ENCODE measurements at places on chromosomes 4 and X.

- DNase-seq, result no peak
These were observed 264.1 kb downstream of the GASK1B start for GRCh38 chr4:157908691-157909090.

GRCh38 chr4:4837316-4837715 lies 22.1 kb upstream of the MSX1 start:
- no peak for DNase-seq

DNA sequence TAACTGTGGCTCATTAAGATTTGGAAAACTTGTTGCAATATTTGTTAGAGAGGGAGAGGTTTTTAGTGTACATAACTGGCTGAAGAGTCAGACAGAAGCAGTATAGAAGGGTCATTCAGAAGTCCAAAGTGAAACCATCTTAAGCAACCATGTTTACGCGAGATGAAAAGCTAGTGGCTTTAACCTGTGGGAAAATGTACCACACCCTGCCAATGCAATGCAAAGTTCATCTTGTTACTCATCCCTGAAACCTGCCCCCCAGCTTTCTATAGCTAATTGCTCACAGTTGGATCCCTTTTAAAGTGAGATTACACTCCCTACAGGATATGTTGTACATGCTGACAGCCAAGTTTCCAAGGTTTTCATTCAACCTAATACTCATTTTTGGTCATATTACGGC lies 96.7 kb upstream of the RAPGEF2 start:
- DNase-seq, result no peak

GRCh38 chrX:23514082-23514481 lies 153.2 kb upstream of the PRDX4 start:
- no peak for DNase-seq

GRCh38 chrX:9459186-9459748 lies 5.6 kb upstream of the TBL1X start:
- DNase-seq, result no peak

- no peak for DNase-seq
These were observed 82.9 kb downstream of the ANKRD50 start for GRCh38 chr4:124629681-124630080.

- DNase-seq, result peak; percentile 13
These were observed 797 bp downstream of the CD99L2 start for GRCh38 chrX:150897421-150898320.

DNA sequence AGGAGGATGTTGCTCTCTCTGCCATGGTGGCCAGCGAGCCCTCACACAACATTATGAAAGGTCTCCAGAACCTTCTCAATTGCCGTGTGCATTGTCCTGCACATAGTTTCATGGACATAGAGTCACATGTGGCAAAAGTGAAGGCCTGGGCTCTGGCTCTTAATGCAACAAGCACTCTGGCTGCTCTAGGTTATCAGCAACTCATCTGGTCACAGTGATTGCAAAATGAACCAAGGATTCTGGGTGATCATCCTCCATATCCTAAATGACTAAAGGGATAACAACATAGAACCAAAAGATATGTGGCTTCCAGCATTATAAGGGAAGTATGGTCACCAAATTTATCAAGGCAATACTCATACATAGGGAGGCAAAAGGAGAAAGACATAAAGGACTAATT lies 175.2 kb downstream of the MGST2 start:
- no peak for DNase-seq

DNA sequence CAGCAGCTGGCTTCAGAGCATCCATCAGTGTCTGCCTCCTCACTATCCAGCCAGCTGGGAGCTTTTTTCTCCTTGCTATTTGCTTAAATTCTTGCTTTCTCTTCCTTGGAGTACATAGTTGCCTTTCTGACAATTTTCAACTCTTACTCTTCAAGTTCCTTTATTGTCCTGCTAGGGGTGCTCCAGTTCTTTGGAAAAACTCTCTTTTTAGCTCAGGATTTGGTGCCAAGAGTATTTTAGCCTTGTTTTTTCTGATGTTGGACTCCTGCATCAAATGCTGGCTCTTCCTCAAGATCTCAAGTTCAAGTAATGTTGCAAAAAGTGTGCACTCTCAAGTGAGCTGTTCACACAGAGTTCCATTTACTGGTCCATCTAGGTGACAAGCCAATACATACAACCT lies 126.4 kb downstream of the KDR start:
- no peak for DNase-seq

DNA sequence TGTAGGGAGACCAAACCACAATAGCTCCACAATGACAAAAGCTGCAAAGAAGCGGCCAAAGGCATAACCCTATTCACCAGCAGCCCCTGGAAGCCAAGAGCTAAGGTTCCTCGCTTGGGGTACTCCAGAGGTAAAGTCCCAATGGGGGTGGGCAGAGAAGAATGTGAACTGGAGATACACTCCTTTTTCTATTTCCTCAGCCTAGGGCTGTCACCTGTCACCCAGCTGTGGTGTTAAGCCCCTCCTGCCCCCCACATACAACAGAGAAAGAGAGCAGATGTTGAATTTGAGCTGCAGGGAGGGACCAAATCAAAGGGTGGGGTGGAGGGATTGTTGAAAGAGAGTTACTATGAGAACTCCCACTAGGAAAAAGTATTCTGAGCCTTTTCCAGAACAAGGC lies 26.1 kb downstream of the AMOT start:
- no peak for DNase-seq

DNA sequence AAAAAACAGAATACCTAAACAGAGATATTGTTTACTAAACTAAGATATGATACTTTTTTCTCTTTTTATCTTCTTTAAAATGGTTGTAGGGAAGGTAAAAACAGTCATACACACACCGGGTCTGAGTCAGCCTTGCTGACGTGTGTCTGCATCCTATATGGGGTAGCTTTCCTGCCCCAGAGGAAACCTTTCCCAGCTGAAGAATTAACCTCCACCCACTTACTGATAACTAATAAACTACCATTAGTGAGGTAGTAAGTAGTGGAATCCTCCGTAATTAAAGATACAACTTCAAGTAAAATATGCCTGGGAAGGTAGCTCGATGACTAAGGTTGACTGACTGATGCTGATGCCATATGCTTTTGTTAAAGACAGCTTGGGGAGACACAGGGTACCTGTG lies 312.2 kb downstream of the DCTD start:
- DNase-seq, result no peak

- DNase-seq, result no peak
These were observed 1.7 kb downstream of the SRD5A3 start for GRCh38 chr4:55347610-55348228.

- DNase-seq, result no peak
These were observed 389.4 kb downstream of the PABPC4L start for GRCh38 chr4:133812236-133812635.

GRCh38 chrX:13506574-13506973 lies 62.8 kb upstream of the EGFL6 start:
- DNase-seq, result peak; percentile 11

DNA sequence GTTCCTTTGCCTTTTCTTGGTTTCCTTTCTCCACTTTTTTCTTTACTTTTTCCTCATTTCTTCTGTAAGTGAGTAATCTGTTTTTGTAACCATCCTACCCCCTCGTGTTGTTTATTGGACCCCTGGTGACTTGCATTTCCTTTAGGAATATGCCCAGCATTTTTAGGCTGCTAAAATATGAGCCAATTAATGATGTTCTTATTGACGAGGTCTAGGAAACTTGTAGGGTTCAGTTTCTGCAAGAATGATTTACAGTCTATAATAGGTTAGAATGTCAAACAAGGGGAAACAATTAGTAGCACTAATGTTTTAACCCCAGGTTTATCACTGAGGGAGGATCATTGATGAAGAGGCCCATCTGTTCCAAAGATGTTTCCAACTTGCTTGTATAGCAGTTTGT lies 79.0 kb downstream of the CPE start:
- no peak for DNase-seq

GRCh38 chr4:102285831-102286230 lies 59.5 kb downstream of the SLC39A8 start:
- no peak for DNase-seq

GRCh38 chrX:3348191-3348590 lies 1.7 kb upstream of the MXRA5 start:
- DNase-seq, result no peak

DNA sequence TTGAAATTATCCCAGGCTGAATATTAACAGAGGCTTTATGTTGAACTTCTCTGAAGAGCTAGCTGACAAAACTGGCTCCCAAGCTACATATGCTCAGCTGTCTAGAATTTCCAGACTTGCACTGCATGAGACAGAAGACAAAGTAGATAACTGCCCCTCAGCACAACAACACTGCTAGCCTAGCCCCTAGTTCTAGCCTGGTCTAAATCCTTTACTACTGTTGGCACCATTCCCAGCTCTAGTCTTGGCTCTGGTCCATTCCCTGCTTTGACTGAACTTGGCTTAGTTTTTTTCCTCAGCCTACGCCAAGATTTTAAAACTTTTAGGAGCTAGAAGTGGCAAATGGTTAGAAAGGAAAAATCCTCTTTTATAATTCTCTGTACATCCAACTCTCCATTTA lies 7.6 kb upstream of the OPHN1 start:
- DNase-seq, result no peak

- DNase-seq, result no peak
These were observed 127.5 kb upstream of the ANXA10 start for GRCh38 chr4:167964766-167965373.

DNA sequence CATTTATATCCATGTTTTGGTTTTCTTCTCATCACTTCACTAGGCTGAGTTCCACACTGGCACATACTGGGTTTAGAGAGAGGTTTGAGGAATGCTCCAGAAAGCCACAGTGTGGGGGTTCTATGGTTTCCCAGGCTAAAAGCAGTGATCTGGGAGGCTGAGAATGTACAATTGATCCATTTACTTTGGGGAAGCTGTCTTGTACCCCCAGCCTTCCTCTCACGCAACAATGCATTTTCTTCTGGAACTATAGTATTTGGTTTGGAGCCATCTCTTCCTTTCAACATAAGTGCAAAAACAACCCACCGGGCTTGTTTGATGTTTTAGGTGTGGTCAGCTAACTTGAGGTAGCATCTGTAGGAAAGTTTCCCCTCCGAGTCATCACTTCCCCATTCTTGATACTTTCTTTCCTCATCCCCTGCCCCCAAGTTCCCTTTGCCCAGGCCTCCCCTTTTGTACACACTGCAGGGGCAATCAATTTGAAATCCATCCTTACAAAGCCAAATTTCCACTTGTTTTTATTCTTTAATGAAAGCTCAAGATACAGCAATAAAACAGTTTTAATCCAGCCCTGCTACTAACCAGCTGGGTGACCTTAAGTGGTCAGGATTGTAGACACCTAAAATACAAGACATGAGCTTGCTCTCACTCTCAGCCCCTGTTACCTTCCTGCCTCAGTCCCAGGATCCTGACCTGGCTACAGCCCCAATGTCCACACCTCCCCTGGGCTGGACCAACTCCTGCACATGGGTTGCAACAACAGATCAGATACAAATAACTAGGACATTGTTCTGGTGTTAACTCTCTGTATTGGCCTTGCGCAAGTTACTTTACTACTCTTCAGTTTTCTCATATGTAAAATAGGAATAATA lies 109.2 kb downstream of the FHDC1 start:
- no peak for DNase-seq

- DNase-seq, result no peak
These were observed 273.0 kb downstream of the GLUD2 start for GRCh38 chrX:121320441-121320840.

GRCh38 chrX:149641835-149642234 lies 10.2 kb upstream of the TMEM185A start:
- DNase-seq, result no peak

- no peak for DNase-seq
These were observed 39.2 kb upstream of the TLR3 start for GRCh38 chr4:186029571-186030398.

DNA sequence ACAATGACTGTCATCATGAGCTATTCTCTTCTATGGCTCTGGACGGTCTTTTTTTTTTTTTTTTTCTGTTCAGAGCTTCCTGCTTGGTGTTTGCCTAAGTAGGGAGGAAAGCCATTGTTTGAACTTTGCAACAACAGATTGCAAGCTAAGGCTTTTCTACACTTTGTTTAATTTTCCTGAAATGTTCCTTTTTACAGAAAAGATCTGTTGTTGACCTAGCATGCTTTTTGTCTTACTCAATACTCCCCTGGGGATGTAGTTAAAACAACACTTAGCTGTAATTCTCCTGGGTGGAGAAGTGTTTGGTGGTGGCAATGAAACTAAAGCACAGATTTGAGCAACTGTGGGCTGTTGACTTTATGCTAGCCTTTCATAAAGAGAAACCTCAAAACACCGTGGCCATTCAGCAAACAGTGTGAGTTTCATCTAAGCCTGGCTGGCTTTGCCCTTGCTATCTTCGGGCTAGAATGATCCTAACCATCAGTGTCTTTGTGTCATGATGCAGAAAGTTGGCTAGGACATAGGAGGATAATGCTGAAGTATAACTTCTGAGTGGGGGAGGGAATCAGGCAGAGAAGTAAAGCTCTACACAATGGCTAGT lies 110.5 kb downstream of the ANXA3 start:
- DNase-seq, result no peak

- no peak for DNase-seq
These were observed 2.9 kb downstream of the F9 start for GRCh38 chrX:139533444-139533843.

- no peak for DNase-seq
These were observed 4.2 kb downstream of the GSTCD start for GRCh38 chr4:105712766-105713165.

GRCh38 chrX:80812176-80812575 lies 2.5 kb upstream of the BRWD3 start:
- peak; percentile 13 for DNase-seq

GRCh38 chr4:149891426-149891825 lies 75.8 kb upstream of the IQCM start:
- DNase-seq, result no peak

DNA sequence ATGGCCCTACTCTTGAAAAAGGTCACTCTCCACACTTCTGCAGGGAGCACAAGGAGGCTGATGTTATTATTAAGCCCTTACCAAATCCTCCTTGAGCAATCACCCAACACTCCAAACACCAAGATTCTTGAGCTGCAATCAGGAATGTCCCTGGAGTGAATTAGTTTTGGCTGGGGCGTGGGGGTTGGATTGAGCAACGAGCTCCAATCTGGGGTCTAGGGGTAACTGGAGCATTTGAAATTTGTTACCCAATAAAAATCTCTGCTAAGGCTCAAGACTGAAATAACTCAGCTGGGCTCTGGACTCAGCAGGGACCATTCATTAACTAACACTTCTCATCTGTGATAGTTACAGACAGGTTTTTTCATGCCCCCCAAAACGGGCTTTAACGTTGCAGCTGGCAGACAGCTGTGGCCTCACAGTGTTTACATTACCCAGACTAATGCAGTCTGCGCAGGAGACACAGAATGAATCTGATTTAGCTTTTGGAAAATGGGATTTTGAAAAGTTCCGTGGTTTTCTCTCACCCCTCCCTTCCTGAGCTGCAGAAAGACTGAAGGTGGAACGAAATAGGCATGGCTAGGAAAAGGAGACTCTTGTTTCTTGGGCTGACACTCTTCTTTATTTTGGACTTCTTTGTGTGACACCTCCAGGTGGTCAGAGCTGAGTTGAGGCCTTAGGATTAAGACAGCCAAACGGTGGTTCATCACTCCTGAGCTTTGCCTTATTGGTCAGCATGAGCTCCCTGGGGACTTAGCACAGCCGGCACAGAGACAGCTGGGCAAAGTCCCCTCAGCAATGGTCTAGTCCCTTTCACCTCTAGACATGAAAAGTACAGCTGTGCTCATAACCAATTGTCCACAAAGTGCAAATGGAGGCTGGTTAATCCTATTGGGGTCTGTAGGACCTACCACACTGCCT lies 26.6 kb downstream of the PLAC1 start:
- DNase-seq, result no peak

- no peak for DNase-seq
These were observed 42.8 kb upstream of the FGF16 start for GRCh38 chrX:77404419-77404818.

- peak; percentile 18 for DNase-seq
These were observed 21.6 kb downstream of the TSPAN6 start for GRCh38 chrX:100615005-100615404.

GRCh38 chr4:117783716-117784115 lies 250.6 kb upstream of the NDST3 start:
- DNase-seq, result no peak

All from SW 1271 (cell line).